ENCODE measurements at places on chromosomes 11 and 22. TPM values are rescaled to one million over a fixed set of nuclear protein-coding genes. Genes with fewer than 3 reads are reported as not detected.

NUP160 gene
- total RNA-seq, result 27.6 TPM

MFNG gene
- total RNA-seq, result 0.08 TPM

TCN1 gene
- total RNA-seq, result not detected

HSPB2 gene
- 1.9 TPM for total RNA-seq

PRSS23 gene
- total RNA-seq, result 262 TPM

GGTLC3 gene
- total RNA-seq, result not detected

SLN gene
- not detected for total RNA-seq

TTLL12 gene
- total RNA-seq, result 16.7 TPM
